Natural killer cell treated with Interleukin-12 subunit alpha and Interleukin-12 subunit beta and Interleukin-15 and Interleukin-18, amount 100 ng/mL, for 72 hours (primary cell): ENCODE measurements at places on chromosomes 11 and 22.

DNA sequence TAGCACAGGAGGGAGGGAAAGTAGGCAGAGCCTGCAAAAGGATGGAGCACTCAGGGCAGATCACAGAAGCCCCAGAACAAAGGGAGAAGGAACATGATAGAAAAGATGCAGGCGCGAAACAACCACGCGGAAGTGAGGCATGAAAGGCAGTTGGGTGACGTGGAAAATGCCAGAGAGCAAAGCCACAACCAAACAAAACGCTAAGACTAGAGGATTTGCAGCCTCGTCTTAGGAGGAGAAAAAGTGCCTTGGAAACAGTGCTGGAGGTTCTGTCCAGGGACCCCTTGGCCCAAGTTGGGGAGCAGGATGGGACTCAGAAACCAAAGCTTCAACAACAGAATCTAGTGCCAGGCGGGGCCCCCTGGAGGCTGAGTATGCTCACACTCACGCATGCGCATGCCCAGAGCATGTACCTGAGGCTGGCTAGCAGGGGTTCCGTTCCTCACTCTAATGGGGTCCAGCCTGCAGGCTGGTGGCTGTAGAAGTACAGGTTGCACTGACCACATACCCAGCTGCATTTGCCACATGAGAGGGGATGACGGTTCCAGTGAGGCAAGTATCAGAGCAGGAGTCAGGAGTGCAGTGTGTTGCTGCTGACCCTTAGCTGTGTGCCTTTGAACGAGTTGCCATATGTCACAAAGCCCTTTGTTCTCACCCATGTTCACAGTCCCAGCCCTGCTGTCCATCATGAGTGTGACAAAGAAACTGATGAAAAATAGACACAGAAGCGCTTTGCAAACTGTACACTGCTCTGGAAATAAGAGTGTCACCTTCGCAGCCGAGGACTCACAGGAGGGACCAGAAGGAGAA lies 568.6 kb upstream of the CADM1 start:
- DNase-seq, result no peak

DNA sequence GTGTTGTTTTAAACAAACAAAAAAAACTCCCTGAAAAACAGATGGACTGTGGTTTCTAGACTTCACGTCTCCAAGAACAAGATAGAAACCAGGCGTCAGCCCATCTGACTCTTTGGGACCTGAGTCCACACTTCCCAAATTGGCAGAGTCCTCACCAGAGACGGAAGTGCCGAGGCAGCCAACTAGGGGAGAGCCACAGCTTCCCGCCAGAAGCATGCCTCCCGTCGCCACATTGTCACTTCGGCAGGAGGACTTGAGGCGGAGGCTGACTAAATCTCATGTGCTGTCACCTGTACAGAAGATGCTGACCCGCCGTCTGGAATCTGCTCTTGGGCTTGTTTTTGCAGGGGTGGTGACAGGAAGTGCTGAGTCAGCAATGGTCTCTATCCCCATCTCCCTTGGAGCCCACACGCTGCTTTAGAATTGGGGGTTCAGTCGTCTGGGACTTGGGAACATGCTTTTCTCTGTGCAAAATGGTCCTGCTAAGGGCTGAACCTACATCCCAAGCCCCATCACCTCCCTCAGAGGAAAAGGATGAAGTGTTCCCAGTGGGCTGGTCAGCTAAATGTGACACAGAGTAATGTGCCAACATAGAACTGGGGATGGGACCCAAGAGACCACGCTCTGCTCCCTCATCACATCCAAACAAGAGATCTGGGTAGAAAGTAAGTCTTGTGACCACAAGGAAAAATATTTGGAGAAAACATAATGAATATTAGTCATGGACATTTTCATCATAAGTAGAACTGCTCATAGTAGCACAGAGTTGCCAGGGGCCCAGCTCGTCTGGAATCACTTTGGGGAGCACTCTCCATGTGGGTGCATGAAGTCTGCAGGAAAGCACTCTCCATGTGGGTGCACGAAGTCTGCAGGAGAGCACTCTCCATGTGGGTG lies 152.9 kb downstream of the SNX19 start:
- DNase-seq, result no peak

DNA sequence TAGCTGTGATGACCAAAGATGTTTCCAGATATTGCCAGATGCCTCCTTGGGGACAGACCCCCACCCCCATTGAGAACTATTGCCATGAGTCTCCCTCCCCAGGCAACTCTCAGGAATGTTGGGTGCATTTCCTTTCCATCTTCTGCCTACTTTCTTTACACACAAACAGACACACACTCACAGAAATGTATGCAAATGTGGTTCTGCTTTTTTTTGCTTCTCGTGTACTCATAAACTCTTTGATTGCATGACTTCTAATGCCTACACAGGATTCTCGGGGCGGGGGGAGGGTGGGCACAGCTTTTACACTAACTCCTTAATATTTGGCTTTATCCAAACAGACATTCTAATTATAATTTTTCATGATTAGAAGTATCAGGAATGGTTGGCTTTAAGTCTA lies 53.3 kb upstream of the SUSD2 start:
- no peak for DNase-seq

GRCh38 chr11:128766591-128767081 lies 72.8 kb downstream of the FLI1 start:
- no peak for DNase-seq

- DNase-seq, result no peak
Observed at GRCh38 chr11:22860241-22860640, at the start of gene CCDC179. TSS of gene CCDC179 (minus strand) at chr11:22860474. CDS start at chr11:22860421, 53 bp downstream.

DNA sequence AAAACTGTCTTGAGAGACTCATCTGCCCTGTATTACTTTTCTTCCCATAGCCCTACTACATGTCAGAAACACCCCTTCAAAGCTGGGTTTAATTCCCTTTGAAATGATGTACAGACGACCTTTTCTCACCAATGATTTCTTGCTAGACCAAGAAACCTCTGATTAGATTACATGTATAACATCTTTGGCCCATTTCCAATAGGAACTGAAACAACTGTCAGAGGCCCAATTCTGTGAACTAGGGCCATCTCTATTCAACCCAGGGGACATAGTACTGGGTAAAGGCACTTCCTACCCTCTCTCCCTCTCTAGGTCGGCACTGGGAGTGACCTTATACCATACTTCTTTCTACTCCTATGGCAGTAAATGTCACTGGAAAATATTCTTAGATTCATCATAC lies 19.4 kb downstream of the NPAT start:
- DNase-seq, result no peak

GRCh38 chr11:121930004-121930965 lies 185.7 kb downstream of the BLID start:
- DNase-seq, result no peak

- no peak for DNase-seq
Observed at GRCh38 chr11:80515097-80515496, 1074.3 kb upstream of the TENM4 start.

DNA sequence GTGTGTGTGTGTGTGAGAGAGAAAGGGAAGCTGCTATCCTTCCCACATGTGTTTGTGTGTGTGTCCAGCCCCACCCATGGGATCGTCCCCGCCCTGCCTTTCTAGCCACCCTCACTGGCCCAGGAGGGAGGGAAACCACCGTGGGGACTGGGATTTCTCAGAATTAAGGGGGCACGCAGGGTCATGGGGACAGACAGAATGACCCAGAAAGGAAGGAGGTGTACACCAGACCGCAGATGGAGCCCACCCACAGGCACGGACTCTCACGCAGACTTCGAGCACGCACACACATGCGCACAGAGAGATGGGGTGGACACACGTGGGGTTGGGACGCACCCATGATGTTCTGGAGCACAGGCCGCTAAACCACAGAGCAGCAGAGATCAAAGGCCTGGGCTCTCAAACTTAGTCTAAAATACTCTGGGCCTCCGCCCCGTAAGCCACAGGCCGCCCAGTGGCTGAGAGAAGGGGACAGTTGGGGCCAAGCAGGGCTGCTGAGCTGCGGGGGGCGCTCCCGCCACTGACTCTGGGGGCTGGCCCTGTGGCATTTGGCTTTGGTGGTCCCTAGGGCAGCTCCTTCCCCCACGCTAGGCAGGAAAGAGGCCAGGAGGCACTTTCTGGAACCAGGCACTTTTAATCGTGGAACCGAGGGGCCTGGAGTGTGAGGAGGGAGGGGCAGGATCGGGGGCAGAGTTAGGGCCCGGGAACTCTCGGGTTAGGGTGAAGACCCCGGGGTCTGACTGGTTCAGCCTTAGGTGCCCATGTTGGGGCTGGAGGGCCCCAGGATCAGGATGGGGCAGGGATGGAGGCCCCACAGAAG lies 1.5 kb downstream of the IFITM5 start:
- DNase-seq, result peak; percentile 52

GRCh38 chr11:62445314-62445740 lies 26.5 kb downstream of the SCGB1A1 start:
- DNase-seq, result no peak

DNA sequence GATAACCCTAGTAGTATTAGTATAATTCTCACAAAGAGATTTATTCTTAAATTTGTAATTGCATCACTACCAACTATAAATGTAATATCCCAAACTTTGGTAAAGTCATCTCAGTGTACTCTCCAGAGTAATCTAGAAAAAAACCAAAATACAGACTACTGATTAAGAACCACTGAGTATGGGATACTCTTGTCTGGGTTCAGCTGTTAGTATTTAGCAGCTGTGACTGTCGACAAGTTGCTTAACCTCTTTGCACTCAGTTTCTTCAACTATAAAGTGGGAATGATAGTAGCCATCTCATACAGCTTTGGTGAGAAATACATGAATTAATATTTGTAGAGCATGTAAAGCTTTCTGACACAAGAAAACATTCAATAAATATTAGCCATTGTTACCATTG lies 35.3 kb downstream of the C11orf65 start:
- no peak for DNase-seq

- no peak for DNase-seq
Observed at GRCh38 chr11:2035382-2035781, 37.7 kb upstream of the H19 start.

DNA sequence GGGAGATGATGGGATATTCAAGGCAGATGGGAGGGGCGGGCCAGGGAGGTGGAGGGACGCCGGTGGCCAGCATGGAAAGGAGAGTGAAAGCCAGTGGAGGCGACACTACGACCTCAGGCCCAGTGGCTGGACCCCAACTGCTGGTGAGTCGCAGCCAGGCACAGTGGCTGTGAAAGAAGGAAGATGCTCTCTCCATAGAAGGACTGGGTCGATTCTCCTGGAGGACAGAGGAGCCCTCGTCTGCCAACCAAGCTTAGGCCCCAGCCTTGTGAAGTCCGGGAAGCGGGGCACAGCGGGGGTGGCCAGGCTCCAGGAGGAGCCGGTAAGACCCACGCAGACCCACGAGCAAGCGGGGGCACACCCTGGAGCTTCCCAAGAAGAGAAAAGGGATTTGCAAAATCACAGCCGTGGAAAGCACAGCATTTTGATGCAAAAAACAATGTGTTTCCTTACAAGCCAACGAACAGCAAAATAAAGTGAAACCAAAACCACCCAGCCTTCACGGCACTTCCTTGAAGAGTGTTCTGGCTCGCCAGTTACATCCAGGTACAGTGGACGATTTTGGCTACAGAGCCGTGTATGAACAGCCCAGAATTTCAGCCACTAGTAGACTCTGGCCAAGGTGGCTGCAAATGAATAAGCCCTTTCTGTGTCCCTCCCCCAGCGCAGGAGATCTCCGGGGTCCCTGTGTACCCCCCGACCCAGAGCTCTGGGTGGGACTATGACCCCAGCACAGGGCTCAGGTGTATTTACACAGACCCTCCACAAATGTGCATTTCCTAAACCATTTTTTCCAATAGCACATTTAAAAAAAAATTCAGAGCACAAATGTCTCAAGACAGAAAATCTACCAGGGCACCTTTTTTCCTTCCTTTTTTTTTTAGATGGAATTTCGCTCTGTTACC lies 96.9 kb downstream of the TRMU start:
- no peak for DNase-seq

DNA sequence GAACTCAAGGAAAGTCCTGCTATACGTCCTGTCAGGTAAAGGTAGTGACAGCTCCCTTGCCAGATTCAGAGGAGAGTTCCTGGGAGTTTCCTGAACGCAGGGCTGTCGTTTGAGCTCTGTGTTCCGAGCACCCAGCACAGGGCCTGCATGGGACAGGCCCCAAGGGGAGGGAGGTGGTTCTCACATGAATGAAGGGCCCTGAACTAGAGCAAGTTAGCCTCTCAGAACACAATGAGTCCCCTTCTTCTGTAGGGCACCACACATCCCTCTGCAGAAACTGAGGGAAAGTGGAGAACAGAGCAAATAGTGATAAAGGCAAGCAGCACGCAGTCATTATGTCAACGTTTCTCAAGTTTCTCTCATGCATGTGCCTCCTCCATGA lies 35.3 kb downstream of the NEU3 start:
- no peak for DNase-seq

DNA sequence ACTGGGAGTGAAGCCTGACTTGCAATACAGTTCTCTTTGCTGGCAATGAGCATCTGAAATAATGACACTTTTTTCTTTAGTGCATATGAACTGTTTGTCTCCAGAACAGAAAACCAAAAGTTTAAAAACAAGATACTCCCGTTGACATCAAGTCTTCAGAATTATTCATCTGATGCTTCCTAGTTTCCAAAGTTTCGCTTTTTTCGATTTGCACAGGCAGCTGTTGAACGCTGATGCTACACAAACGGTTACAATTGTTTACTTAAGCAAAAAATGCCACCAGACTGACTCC lies 612 bp upstream of the BIRC2 start:
- DNase-seq, result no peak

DNA sequence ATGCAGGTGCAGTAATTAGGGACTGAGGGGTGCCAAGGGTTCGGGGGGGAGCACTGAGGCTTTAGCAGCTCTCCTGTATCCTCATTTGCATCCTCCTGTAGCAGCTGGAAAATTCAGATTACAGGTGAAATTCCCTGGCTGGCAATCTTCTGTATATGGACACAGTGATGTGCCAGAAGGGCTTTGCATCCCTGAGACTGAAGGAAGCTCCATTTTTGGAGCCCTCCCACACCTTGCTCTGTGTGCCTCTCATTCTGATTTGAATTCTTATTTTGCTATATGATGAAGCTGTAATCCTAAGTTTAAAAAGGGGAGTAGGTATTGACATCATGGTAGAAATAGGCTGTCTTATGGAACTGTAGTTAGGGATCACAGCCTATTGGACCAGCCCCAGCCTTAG lies 46.6 kb downstream of the SCN3B start:
- DNase-seq, result no peak

DNA sequence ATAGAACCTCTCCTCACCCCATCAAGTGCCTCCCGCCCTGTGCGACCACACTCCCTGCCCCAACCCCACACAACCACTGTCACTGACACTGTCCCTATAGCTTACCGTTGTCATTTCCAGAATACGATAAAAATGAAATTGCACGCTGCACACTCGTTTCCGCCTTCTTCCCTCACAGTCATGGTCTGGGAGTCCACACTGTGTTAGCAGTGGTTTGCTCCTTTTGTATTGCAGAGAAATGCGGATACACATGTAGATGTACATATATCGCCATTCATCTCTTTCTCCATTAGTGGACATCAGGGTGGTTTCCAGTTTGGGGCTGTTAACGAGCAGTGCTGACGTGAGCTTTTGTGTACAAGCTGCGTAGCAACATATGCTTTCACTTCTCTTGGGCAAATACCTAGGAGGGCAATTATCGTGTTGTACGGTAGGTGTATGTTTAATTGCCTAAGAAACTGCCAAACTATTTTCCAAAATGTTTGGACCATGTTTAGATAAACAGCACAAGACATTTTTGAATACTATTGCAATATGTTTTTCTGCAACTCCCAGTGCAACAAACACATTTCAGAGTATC lies 59.2 kb upstream of the CD5 start:
- DNase-seq, result peak; percentile 31
